ENCODE measurements at places on chromosomes 5 and 9.
A peak's percentile ranks its signal among the peaks of the same experiment; 100 is the strongest.

DNA sequence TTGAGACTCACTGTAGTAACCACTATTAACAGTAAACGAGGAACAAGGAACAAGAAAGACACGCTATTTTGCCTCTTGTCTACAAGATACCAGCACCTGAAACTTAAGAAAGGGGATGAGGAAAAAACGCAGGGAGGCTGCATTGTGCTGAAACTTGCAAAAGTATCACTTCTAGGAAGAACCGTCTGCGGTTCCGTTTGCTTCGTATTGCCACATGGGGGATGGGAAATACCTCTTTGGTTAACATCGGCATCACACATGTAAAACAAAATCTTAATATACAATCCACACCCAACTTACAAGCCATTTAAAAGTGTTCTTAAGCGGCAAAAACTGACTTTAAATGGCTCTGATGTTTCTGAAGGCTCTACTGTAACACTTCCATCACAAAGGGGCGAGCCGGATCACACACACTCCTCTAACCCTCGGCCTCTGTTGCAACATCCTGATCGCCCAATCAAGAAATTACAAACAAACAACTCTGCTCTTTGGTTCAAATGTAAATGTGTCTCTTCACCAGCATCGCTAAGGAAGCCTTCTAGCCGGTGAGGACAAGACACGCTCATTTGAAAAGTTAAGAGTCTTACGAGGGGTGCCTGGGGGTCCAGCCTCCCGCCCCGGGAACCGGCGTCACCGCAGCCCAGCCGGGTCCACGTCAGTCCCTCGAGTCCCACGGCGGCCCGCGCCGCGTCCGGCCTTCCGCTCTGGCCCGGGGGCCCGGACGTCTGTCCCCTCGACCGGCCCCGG lies 621 bp downstream of the SEC16A start:
- H3K4me3 ChIP-seq = peak overlapping the region; percentile 71
- peak overlapping the region; percentile 73 for H3K27ac ChIP-seq
- H3K27me3 ChIP-seq = no peaks in the 10 kb centered on the region
- DNase-seq = no peak

DNA sequence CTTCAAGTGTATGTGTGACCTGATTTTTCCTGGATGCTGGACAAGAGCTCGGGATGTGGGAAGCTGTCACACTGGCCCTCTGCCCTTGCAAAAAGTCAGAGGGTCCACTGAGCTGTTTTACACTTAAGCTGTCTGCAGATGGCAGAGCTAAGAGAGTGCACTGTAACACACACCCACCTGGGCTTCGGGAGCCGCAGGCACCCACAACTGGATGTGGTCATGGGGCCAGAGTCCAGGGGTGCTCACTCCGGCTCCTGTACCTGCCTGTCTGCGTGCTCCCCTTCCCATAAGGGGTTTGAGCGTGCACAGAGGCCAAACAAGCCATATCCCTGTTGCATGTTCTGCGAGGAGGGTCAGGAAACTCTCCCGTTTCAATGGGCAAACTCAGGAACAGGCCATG lies 82.5 kb downstream of the LRRC70 start:
- H3K27ac ChIP-seq = no peak overlapping the region
- no peak for DNase-seq
- H3K4me1 ChIP-seq = no peaks in the 10 kb centered on the region
- H3K4me3 ChIP-seq = no peak overlapping the region

GRCh38 chr9:93682155-93682968 lies 106.0 kb downstream of the PHF2 start:
- H3K4me1 ChIP-seq = no peaks in the 10 kb centered on the region
- H3K27me3 ChIP-seq = no peaks in the 10 kb centered on the region
- DNase-seq = peak; percentile 86
- no peak overlapping the region for H3K27ac ChIP-seq

DNA sequence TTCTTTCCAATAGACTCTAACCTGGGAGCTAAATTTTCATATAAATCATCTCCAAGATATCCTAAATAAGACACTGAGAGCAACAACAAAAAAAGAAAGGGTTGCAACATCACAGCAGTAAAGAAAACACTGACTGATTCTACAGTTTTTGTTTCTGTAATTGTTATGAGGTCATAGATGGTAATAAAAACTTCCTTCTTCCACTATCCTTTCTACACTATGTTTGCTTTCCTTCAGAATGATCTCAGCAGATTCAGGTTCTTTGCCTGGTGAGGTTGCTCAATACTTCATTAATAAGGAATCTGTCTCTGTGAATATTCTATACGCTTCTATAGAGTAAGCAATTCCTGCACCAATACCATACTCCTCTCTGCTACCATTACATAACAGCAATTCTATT lies 835.6 kb upstream of the GRAMD2B start:
- no peaks in the 10 kb centered on the region for H3K27me3 ChIP-seq
- no peak overlapping the region for H3K4me3 ChIP-seq
- no peaks in the 10 kb centered on the region for H3K4me1 ChIP-seq
- no peak overlapping the region for H3K27ac ChIP-seq
- H3K36me3 ChIP-seq = no peaks in the 10 kb centered on the region

DNA sequence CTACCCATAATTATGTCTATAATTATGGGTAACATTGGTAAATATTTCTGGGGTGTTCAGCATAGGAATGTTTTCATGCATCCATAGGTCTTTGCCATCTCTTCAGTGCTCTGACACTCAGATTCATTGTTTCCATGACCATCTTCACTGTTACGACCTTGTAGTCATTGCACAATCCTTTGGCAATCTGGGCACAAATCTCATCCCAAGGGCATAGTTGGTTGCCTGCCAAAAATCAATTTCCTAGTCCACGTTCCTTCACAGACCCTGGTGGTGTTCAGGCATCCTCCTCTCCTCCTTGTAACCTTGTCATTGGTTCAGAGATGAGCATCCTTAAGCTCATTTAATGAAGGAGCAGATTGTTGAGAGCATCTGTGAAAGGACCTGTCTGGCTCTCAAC lies 1400.7 kb downstream of the CDH12 start:
- H3K27ac ChIP-seq = no peak overlapping the region
- H3K4me3 ChIP-seq = no peak overlapping the region
- H3K27me3 ChIP-seq = no peaks in the 10 kb centered on the region
- no peaks in the 10 kb centered on the region for H3K4me1 ChIP-seq
- no peaks in the 10 kb centered on the region for H3K36me3 ChIP-seq

DNA sequence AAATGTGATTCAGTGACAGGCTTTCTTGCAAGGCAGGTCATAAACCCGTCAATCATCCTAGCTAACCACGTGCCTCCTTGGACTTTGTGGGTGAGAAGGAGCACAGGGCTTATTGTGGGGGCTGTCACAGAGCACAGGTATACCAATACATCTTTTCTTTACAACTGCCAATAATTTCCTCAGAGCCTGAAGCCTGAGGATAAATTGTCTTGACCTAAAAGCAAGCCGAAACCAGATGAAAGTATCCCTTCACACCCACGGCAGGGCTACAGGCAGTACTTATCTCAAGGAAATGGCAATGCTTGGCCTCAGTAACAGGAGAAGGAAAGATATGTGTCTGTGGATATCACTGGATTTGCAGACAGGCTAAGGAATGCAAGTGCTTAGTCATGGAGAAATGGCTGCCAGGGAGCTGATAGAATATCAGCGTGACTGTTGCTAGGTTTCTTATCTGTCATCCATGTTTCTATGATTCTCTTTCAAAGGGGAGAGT lies 90.3 kb upstream of the ZNF366 start:
- H3K36me3 ChIP-seq = no peaks in the 10 kb centered on the region
- H3K27ac ChIP-seq = no peak overlapping the region
- H3K4me1 ChIP-seq = no peaks in the 10 kb centered on the region
- no peaks in the 10 kb centered on the region for H3K27me3 ChIP-seq
- no peak for DNase-seq

GRCh38 chr9:37311938-37312708 lies 110.4 kb upstream of the GRHPR start:
- H3K36me3 ChIP-seq = peaks cover 2% of the 10 kb centered on the region
- DNase-seq = no peak
- H3K27me3 ChIP-seq = no peaks in the 10 kb centered on the region
- no peak overlapping the region for H3K4me3 ChIP-seq
- no peak overlapping the region for H3K27ac ChIP-seq
